ENCODE measurements at places on chromosomes 13 and 19.

GRCh38 chr19:6458695-6459261, 814 bp downstream of the SLC25A23 start:
- no peak for DNase-seq

DNA sequence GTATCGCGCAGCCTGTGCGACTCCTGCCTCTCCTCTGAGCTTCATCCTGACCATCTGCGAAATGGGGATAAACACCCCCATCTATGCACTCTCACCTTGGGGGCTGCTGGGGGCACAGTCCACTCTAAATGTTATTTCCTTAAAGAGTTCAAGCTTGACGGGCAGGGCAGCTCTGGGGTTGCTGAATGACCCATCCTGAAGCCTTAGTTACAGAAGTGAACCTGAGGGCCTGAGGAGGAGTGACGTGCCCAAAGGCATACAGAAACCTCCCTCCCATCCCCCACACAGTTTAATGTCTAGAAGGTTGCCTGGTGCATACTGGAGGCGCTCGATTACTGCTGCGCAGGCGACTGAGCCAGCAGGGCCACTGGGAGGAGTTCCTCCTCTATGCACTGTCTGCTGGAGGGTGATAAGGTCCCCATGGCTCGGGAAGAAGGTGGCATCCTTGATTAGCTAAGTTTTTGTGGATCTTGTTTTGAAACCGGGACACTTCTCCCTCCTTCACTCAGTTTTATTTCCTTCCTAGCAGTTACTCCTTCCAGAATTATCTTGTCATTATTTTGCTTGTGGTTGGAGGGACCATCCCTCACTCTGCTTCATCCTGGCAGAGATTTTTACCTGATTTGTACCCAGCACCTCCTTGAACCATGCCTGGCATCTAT, 572 bp upstream of the FKBP8 start:
- DNase-seq, result peak; percentile 94

GRCh38 chr13:109371066-109371465, 415.3 kb downstream of the IRS2 start:
- no peak for DNase-seq

DNA sequence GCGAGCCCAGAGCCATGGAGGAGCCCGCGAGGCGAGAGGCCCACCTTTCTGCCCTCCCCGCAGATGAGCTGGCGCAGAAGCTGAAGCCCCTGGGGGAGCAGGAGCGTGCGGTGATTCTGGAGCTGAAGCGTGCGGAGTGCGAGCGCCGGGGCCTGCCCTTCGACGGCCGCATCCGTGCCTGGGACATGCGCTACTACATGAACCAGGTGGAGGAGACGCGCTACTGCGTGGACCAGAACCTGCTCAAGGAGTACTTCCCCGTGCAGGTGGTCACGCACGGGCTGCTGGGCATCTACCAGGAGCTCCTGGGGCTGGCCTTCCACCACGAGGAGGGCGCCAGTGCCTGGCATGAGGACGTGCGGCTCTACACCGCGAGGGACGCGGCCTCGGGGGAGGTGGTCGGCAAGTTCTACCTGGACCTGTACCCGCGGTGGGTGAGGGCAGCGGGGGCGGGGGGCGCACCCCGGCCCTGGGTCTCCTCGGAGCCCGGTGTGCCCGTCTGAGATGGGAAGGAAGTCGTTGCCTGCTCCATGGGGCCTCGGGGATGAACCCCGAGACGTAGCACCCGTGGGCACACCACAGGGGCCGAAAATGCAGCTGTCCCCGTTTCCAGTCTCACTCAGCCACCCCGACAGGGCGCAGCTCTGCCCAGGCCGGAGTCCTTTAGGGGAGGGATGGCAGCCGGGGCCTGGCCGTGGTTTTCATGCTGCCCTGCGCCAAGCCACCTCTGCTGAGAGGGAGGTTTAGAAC, 12.1 kb upstream of the ZNF554 start:
- DNase-seq, result no peak

DNA sequence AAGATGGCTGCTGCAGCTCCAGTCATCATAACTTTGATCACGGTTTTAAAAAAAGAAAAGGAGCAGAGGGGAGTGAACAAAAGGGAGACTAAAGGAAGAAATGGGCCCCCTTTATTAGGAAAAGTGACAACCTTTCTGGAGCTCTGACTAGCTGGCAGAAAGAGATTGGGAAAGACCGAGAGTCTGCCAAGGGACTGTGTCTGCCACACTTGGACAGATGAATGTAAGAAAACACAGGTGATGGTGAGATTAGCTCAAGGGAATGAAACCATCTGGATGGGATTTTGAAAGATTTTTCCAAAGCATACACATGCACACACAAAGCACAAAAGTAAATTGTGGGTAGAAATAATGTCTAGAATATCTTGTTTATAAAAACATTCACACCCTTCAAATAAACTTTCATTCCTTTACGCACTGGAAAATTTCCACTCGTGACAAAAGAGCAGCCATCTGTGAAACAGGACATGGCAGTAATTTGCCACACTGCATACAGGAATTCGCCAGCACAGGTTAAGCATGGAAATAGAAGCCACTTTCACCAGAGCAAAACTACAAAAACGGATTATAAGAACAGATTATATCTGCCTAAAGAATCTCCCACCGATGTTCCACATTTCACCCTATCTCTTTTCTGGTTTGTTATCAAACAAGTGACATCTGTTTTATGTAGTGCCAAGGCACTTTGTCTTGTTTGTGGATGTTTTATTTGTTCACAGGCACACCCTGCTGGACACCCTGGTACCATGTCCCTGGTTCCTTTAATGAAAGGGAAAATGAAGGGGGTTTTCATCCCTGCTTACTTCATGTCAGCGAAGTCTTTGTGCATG, 819.5 kb downstream of the DIAPH3 start:
- no peak for DNase-seq

- DNase-seq, result no peak
Measured at GRCh38 chr13:23637829-23638228, 67.6 kb downstream of the TNFRSF19 start.

GRCh38 chr19:32671883-32672593, 2.9 kb downstream of the ANKRD27 start:
- peak; percentile 84 for DNase-seq

DNA sequence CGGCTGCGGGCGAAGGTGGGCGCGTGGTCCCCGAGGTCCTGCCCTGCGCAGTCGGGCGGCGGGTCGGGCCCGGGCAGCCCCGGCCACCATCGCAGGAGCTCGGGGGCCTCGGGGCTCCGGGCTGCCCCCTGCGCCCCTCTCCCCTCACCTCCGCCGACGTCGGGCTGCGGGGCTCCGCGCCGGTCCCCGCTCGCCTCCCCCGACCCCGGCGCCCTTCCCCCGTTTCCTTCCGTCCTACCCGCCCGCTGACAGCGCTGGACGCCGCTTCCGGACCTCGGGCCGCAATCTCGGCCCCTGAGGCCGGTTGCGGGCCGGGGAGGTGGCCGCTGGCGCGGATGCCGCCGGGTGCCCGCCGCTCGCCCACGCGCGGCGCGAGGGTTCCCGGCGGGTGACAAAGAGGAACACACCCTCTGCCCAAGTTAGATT, 720 bp downstream of the FARP1 start:
- DNase-seq, result no peak

DNA sequence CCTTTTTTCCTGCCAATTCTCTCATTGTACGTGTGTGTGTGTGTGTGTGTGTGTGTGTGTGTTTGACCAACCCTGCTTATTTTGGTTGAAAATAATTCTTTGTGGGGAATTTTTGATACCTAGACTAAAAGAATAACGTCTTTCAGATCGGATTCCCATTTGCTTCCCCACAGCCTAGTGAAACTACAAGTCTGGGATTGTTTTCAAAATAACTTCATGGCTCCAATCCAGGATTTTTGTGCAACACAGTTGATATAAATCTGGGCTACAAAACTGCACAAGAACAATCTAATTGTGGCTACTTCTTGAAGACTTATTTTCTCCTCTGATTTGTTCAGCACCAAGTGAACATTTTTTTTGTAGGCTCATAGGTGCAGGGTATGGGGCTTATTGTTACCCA, 332.8 kb upstream of the MIR17HG start:
- no peak for DNase-seq

DNA sequence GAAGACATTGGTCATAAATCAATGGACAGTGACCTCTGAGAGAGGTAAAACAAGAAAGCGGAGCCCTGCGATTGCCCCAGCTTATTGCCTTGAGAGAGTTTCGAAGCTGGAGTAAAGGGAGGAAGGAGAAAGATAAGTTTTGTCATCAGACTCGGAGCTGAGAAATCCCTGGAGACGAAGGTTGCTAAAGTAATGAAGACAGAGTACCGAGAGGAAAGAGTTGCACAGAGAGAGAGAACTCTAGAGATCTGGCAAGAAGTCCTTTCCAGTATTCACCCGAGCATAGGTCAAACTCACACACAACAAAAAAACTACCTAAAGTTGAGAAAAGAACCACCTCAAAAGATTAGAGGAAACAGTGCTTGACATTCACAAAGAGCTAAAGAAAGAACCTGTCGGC, 472.0 kb downstream of the DACH1 start:
- no peak for DNase-seq

- no peak for DNase-seq
Measured at GRCh38 chr19:46303322-46303690, 6.5 kb downstream of the HIF3A start.

GRCh38 chr19:49468746-49469447, 5.1 kb upstream of the FLT3LG start:
- peak; percentile 80 for DNase-seq

GRCh38 chr13:105441051-105441750, 1094.3 kb downstream of the EFNB2 start:
- no peak for DNase-seq

GRCh38 chr13:74978591-74978990, 503.4 kb downstream of the TBC1D4 start:
- no peak for DNase-seq

DNA sequence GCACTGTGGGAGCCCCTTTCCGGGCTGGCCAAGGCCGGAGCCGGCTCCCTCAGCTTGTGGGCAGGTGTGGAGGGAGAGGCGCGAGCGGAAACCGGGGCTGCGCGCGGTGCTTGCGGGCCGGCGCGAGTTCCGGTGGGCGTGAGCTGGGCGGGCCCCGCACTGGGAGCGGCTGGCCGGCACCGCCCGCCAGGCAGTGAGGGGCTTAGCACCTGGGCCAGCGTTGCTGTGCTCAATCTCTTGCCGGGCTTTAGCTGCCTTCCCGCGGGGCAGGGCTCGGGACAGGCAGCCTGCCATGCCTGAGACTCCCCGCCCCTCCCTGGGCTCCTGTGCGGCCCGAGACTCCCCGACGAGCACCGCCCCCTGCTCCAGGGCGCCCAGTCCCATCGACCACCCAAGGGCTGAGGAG, 405.2 kb upstream of the PRR20A start:
- DNase-seq, result no peak

GRCh38 chr19:15195371-15196334, 5.1 kb downstream of the NOTCH3 start:
- peak; percentile 37 for DNase-seq

GRCh38 chr19:44666852-44667556, 4.3 kb upstream of the CEACAM19 start:
- no peak for DNase-seq

DNA sequence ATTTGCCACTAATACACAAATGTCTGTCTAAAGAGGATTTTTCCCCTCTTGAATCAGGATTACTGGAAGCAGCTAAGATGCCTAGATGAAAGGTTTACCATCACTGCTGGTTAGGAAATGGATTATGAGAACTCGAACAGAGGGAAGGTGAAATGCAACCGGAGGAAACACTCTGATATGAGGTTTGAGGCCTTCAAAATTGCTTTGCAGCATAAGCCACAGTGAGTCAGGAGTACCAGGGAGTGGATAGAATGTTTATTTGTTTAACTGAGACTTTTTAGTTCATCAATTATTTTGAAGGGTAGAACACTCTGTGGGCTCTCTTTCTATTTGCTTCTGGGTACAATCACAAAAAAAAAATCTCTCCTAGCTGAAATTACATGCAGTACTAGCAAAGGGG, 18.1 kb downstream of the CDADC1 start:
- DNase-seq, result no peak

GRCh38 chr19:13461536-13461935, 44.7 kb downstream of the CACNA1A start:
- DNase-seq, result no peak

DNA sequence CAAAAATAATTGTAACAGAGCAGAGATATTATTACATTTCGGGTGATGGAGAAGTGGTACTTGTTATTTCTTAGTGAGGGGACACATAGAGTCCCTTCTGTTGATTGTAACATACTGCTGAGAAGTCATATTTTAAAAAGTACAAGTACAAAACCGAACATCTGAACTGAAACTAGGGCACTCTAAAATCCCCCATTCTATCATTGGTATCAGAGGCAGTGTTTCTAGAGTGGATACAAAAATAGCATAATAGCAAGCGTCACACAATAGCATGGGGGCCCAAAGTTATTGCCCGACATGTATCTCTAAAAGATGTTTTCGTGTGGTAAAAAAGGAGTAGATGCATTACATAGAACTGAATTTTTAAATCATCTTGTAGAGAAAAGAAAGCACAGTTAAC, 502.1 kb upstream of the SLC10A2 start:
- no peak for DNase-seq

- DNase-seq, result no peak
Measured at GRCh38 chr13:84358601-84359000, 476.3 kb upstream of the SLITRK1 start.

GRCh38 chr13:21584973-21585592, 18.9 kb downstream of the MICU2 start:
- no peak for DNase-seq

GRCh38 chr13:100158569-100158968, 69.7 kb downstream of the PCCA start:
- DNase-seq, result no peak

GRCh38 chr19:30374865-30375552, 2.8 kb downstream of the ZNF536 start:
- no peak for DNase-seq

DNA sequence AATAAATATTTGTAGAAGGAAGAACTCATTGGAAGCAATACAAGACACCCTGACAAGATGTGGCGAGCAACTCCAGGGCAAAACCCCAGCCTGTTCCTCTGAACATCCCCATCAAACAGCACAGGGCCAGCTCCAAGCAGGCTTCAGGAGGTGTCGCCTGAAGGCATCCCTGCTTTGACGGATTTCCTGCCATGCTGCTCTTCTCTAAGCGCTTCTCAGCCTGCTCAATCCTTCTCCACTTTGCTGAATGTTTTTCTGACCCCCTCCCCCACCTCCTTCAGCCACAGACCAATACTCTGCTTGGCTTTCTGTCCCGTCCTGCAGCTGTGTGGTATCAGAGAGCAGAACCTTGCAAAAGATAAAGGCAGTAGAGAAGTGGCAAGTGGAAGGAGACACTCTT, 28.4 kb downstream of the C19orf81 start:
- DNase-seq, result no peak

DNA sequence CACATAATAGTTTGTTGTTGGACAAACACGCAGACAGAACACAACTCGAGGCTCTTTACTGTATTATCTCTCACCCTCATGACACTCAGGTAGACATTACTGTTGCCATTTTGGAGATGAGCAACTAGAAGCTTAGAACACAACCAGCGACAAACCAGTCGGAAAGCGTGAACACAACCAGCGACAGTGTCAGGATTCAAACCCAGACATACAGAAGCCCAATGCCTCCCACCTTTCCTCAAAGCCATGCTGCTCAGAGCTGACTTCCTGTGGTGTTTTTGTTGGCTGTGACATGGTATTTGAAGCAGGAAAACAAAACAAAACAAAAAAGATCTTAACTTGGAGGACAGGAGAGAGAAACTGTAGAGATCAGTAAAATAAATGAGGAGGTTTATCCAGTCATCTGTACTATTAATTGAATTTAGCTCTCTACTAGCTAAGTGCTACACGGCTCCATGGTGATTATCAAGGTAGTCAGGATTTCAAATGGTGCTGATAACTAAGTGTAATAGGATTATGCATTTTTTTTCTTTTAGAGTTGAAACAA, 92.1 kb downstream of the STARD13 start:
- DNase-seq, result no peak

Data from MV-4-11 (cell line).